Kasumi-1 (cell line): ENCODE measurements at places on chromosomes 11 and 22.

GRCh38 chr22:20904980-20905355 lies 12.2 kb upstream of the CRKL start:
- DNase-seq = no peak

DNA sequence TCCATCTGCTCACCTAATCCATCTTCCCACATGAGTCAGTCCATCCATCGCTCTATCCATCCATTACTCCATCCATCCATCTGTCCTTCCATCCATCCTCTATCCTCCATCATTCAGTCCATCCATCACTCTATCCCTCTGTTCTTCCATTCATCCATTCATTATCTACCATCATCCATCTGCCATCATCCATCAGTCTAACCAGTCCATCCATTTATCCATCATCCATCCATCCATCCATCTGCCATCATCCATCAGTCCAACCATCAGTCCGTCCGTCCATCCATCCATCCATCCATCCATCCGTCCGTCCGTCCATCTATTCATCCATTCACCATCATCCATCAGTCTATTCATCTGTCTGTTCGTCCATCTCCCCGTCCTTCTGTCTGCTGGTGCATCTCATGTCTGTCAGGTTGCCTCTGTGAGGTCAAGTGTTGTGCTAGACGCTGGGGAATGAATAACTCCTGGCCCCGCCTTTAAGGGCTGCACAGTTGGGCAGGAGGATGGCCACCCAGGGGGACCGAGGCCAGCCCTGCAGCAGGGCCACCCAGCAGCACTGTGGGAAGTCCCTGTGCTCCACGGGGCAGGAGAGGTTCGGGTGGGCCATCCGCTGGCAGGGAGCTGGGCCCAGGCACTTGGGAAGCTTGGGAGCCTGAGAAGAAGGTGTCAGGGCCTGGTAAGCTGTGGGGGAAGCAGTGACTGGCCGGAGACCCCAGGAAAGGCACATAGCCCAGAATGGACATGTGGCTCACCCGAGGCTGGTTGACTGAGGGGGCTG lies 137.1 kb downstream of the CTTN start:
- DNase-seq = no peak

DNA sequence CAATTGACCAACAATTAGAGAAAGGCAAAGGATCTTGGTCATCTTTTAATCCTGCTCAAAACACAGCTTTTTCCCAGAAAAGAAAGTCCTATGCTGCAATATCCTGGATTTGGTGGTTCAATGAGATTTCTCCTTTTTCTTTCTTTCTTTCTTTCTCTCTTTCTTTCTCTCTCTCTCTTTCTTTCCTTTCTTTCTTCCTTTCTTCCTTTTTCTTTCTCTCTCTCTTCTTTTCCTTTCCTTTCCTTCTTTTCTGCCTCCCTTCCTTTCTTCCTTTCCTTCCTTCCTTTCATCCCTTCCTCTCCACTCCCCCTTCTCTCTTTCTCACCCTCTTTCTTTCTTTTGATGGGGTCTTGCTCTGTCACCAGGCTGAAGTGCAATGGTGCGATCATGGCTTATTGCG lies 31.7 kb upstream of the MSANTD2 start:
- no peak for DNase-seq

DNA sequence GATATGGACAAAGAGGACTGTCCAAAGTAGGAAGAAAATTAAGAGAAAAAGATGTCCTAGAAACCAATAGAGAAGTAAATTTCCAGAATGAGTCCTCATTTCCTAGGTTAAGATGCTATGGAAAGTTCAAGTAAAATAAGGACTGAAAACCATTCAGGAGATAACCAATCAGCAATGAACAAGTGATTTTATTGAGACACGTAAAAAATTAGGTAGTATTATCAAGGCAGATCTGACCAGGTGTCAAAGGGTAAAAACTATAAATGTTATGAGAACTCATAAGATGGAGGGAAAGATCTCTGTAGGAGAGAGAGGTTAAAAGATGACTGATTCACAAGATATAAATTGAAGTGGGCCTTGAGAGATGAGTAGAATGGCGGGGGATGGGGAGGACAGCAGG lies 50.2 kb downstream of the SPATA19 start:
- no peak for DNase-seq

GRCh38 chr11:47395223-47396048 lies 13.0 kb upstream of the SLC39A13 start:
- DNase-seq = no peak
